ENCODE measurements at places on chromosomes 6 and 20.
A peak's percentile ranks its signal among the peaks of the same experiment; 100 is the strongest.

DNA sequence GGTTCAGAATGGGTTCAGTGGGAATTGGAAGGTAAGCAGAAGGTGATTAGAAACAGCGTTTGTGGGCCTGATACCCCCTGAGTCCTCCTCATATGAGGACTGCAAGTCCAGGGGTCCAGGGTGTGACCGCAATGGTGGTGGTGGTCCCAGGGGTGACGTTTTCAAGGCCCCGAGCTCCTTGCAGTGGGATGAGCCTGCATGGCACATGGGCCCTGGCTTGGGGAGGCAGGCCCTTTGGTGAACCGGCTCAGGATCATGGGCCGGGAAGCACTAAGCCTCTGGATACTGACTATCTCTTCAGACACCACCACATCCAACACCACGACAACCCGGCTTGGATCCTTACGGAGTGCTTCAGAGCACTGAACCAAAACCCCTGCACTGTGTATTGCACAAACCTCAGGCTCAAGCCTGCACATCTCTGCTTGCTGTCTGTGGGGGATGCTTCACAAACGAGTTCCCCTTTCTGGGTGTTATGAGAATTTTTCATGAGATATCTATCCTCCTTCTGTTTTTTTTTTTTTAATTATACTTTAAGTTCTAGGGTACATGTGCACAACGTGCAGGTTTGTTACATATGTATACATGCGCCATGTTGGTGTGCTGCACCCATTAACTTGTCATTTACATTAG lies 67.9 kb downstream of the STK35 start:
- no peak for DNase-seq

DNA sequence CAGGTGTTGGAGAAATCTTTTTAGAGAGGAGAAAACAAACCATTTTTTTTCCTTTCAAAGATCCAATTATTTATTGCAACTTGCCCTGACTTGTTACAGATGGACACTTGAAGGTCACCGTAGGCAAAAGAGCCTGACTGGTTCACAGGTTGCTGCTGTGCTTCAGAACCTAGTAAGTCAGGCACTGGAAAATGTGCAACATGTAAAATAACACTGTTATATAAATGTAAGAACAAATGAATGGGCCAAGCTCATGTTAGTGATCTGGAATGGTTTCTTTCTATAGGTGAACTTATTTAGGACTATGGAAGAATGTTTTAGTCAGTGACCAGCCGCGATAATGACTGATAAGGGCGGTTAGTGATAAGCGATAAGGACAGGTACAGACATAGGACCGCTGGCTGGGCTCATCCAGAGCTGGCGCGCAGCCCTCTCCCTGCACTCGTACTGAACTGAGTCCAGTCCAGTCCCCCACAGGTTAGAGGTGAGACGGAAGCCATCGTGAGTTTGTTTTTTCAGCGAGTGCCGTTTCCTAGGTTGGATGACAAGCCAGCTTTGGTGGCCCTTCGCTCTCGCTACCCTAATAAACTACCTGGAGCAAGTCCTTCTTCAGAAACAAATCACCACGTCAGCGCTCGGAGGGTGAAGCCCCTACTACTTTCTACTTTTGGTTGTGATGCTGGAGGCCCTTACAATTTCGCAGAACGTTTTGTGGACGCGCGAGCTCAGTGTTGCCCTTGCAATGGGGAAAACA lies 94.4 kb upstream of the PRDM1 start:
- peak; percentile 23 for DNase-seq

- DNase-seq = no peak
These were observed 93.0 kb downstream of the ANKRD6 start for GRCh38 chr6:89525786-89526562.

DNA sequence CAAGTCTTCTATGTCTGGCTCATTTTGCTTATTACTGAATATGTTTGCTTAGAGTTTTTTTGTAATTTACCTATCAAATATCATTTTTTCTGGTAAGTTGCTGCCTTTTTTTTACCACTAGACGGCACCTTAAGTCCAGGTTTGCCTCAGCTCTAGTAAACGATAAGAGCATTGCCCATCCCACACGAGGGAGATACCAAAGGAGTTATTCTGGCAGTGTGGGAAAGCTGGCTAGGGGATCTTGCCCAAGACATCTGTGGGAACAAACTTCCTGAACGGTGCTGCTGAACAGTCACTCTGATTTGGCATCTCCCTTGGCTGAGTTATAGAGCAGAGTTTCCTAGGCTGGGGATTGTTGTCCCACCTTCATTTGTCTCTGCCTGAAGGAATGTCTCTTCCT lies 306.4 kb downstream of the COL12A1 start:
- peak; percentile 26 for DNase-seq

GRCh38 chr6:2385471-2385983 lies 140.1 kb upstream of the GMDS start:
- DNase-seq = no peak

GRCh38 chr6:27871924-27872638 lies 40.1 kb downstream of the OR2B2 start:
- peak; percentile 93 for DNase-seq

DNA sequence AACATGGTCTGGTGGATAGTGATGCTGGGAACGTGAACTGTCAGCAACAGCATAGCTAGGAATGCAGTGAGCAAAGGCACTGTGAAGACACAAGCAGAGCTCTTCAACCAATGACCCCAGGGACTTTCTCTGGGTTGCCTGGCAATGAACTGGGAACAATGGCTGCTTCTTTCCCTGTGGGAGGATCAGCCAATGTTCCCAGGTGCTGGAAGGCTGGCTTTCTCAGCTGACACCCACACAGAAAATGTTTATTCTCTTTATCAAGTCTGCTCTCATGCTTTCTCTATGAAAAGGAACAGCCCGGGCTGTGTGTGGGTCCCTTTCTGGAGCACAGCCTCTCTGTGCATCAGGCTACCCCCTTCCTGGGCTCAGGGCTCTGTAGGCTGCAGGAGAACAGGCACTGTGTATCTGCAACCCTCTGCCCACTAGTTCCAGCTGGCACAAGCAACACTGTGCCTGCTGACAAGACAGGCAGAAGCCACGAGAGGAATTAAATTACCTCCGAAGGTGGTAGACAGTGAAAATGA lies 54.2 kb downstream of the HFE start:
- no peak for DNase-seq

DNA sequence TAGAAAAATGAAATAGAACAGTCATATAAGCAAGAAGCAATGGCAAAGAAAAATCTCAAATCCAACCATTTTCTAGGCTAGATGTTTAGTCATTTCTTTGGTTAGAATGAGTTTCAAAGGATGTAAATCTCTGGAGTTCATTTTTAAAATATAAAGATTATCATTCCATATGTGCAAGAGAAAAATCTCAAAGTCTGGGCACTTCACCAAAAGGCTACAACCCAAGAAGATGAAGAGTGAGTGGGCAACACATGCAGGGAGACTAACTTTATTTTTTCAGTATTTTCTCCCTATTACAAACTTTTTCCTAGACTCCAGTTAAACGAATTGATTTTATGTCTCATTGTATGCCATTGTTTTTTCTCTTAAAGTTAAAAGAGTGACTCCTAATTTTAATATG lies 83.6 kb downstream of the PHACTR1 start:
- DNase-seq = no peak

Data from kidney tubule cell (primary cell).